ENCODE measurements at places on chromosomes 13 and 19.
A peak's percentile ranks its signal among the peaks of the same experiment; 100 is the strongest.

- no peak for DNase-seq
Measured at GRCh38 chr19:53396525-53396868, 1.5 kb downstream of the ZNF765 start.

- no peak for DNase-seq
Measured at GRCh38 chr13:27112006-27112405, 59.6 kb downstream of the USP12 start.

DNA sequence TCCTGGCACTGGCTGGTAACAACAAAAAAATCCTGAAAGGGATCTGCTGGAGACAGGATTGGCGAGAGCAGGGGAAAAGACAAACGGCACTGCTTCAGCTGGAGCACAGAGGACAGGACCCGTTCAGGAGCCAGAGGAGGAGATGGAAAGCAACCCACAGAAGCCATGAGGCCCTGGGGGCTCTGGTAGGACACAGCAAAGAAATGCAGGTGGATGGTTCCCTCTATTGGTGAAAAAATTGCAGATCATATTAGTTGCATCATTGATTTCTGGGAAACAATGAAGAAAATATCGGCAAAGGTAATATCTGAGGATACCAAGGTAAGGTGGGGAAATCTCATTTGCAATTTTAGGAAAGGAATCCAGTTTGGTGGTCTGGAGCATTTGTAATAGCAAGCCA lies 25.7 kb upstream of the TPP2 start:
- DNase-seq: peak; percentile 56

- DNase-seq: no peak
Measured at GRCh38 chr13:20177049-20177831, 15.5 kb downstream of the GJB2 start.

DNA sequence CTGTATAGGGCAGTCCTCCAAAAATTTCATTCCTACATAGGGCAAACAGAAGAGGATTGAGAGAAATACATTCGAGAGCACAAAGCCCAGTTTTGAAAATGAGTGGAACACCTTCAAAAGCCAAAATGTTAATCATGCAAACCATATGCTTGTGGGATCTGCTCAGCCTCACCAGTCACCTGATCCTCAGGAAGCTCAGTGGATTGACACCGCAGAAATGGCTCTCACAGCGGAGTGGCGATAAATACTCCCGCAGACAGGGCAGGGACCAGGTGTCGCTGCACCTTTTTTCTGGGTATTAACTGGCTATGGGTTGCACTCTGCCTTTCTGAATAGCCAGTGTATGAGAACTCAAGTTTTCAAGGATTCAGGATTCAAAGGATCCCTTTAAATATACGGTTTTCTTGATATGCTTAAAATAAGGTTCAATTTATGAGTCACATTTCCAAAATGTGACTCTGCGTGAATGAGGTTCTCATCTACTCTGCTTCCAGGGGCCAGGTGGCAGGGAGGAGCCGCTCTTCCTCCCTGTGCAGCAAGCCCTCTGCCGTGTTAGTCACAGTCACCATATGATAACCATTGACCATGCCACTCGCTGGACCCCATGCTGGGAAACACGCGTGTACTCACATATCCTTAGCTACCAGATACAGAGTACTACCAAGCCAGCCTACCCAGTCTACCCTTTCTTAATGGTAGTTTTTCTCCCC lies 18.3 kb upstream of the DHRS12 start:
- peak; percentile 27 for DNase-seq

Measured in NCI-H1417 (cell line).